Activated gamma-delta T cell (primary cell): ENCODE measurements at places on chromosomes 2 and 18.

GRCh38 chr2:110957293-110957692 lies 163.4 kb upstream of the BCL2L11 start:
- no peak for DNase-seq

DNA sequence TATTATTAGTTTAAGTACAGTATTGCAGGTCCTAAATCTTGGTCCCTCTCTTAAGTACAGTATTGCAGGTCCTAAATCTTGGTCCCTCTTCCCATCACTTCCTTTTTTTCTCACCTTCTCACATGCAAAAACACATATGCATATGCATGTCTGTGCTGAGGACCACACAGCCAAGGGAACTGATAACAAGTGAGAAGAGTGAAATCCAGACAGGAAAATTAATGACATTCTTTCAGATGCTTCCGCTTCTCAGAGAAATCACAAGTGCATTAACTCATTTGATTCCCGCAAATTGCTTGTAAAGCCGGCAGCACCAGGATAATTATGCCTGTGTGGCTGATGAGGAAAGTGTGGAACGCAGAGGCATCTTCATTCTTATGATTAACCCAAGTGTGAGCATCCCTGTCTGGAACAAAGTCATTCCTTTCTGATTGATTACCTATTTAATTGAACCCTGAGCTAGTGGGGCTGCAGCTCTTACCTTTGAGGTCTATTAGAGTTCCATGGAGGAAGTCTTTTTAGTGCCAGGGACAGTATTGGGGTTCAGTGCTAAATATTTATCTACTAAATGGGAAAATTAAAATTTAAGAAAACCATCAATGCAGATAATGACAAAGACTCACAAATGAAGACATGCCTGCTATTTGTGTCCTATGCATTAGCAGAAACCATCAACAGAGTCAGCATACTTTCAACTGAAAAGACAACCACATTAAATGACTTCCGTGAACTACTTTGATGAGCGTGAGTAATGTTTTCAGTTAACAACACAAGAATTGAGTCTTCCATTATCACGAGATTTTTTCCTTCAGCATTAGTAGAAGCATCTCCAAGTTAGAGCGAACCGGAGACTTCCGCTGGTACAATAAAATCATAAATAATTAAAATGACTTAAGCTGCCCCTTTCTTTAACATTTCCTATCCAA lies 220.4 kb upstream of the SLC35G4 start:
- DNase-seq: no peak

DNA sequence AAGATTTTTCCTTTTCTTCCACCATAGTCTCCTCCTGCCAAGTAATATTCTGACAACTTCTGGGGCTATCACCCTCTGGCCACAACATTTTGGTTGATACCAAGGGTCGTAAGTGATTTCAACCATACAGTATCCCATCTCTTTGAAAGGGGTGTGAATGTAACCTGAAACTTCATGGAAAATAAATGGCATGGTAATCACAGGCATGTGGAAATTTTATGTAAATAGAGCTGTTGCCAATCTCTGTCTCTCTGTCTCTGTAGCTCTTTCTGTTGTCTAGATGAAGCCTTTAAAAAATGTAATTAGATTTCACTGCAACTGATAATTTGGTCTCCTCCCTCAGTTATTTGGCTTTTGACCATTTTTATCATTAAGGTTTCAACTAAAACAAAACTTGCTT lies 125.6 kb upstream of the RPRM start:
- DNase-seq: no peak

- DNase-seq: no peak
These were observed 1.6 kb downstream of the KCNJ3 start for GRCh38 chr2:154700136-154700535.

GRCh38 chr2:72513011-72513410 lies 312.8 kb downstream of the EXOC6B start:
- DNase-seq: no peak

- DNase-seq: no peak
These were observed 463 bp downstream of the HS1BP3 start for GRCh38 chr2:20650393-20650876.

DNA sequence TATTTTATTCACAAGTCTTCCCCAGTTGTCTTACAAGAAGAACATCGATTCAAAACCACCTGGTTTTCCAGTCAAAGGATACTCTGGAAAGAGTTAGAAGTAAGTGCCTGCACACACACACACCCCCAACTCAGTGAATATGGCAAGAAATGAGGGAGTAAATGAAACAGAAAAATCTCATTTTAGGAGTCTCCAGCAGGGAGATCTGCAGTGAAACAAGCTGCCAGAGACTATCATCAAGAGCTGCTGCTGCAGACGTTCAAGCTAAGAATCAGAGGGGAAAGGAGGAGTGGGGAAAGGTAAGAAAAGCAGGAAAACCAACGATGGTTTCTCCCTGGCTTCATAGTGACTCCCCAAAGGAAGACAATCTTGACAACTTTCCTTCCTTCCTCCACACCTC lies 2.4 kb downstream of the ALK start:
- DNase-seq: no peak

DNA sequence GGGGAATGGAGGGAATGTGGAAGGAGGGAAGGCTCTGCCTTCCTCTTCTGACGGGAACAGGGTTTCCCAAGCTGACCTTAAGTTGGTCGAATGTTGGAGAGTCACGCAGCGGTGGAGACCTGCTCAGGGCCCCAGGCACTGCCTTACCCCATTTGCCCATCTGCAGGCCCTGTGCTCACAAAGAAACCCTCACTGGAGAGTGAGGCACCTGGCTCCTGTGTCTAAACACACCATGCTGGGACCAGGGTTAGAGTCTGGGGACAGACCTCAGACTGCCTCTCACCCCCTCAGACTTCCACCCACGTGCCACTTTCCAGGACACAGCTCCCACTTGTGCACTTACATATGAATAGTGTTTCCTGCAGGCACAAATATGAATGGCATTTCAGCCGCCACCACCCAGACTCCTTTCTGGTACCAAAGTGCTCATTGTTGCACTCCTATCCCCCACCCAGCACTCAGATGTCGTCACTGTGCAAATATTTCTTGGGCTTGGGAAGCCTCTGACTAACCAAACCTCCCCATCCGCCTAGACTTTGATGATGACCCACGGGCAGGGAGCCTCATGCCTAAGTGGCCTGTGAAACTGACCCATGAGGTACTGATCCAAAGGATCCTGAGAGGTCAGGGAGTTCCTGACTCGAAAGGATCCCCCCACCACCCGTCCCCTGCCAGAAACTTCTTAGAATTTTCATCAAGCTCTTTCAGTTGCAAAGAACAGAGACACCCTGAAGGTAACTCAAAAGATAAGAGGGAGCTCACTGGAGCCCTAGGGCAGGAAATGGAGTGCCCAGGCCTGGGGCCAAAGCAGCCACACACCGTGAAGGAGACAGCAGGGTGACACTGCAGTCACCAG lies 78.3 kb downstream of the STPG4 start:
- DNase-seq: no peak

DNA sequence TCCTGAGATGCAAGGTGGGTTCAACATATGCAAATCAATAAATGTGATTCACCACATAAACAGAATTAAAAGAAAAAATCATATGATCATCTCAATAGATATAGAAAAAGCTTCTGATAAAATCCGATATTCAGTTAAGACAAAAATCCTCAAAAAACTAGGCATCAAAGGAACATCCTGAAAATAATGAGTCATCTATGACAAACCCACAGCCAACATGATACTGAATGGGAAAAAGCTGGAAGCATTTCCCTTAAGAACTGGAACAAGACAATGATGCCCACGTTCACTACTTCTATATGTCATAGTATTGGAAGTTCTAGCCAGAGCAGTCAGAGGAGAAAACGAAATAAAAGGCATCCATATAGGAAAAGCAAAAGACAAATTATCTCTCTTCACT lies 80.4 kb downstream of the MYO3B start:
- no peak for DNase-seq

DNA sequence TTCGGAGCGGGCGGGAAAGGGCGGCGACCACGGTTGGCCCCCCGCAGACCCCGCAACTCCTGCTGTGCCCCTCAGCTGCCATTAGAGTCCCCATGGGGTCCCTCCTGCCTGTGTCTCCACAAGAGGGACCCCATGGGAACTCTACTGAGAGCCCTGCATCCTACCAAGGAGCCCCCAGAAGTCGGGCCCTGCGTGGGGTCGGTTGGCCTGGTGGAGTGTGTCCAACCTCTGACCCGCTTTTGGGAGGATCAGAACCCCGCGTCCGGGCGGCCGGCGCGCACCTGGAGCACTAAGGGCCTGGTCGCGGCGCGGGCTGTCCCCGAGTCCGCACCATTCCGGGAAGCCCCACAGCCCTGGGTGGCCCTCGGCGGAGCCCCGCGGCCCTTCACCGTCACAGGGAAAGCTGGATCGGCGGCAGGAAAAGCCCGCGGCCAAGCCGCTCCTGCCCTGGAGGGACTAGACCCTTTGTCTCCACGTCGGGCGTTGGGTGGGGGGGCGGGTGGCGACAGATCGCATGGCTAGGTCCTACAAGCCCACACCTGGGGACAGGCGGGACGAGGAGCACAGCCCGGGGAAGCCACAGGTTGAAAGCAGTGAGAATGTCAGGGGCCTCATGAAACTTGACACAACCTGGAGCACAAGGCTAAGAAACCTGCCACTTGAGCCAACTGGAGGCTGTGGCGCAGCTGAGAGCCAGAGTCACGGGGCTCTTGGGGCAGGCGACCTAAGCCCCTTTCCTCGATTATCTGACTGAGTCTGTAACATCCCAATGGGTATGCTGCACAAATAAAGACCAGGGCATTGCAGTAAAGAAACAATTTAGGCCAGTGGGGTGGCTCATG lies 11.2 kb upstream of the CXXC1 start:
- DNase-seq: no peak

DNA sequence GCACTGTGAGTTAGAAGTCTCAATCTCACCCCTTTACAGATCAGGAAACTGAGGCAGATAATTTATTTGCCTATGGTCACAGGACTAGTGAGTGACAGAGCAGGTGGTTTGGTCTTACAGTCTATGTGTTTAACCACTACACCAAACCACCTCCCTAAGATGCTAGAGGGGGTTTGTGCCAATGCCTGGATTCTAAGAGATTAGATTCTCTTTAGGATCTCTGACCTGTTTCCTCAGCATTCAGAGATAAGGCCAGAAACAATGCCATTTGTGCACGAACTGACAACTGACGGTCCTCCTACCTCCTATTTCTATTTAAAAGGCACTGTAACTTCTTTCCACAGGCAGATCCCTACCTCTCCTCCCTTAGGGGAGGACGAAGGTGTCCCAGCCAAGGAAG lies 2.3 kb upstream of the SLC20A1 start:
- no peak for DNase-seq

GRCh38 chr2:84300696-84301029 lies 158.4 kb downstream of the SUCLG1 start:
- DNase-seq: no peak

DNA sequence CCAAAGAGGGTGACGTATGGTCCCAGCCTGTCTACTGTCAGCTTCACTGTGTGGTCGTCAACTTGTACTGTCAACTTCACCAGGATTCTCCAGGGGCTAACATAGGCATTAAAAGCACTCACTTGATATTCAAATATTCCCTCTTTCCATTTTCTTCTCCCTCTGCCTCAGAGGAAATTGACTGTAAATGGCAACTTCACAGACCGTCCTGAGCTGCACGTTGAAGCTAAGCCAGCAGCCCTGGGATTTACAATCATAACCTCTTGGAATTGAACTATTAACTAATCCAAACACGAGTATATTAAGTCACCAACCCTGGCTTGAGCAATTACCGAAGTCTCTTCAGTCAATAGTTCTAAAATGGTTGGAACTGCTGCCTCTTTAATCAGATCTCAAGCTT lies 38.5 kb downstream of the SLC4A3 start:
- DNase-seq: no peak

- DNase-seq: no peak
These were observed 78.4 kb downstream of the ARHGEF4 start for GRCh38 chr2:130915149-130915548.

DNA sequence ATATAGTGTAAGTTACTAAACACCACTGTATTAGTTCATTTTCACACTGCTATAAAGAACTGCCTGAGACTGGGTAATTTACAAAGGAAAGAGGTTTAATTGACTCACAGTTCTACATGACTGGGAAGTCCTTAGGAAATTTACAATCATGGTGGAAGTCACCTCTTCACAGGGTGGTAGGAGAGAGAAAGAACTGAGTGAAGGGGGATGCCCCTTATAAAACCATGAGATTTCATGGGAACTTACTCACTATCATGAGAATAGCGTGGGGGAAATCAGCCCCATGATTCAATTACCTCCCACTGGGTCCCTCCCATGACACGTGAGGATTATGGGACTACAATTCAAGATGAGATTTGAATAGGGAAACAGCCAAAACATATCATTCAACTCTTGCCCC lies 618.0 kb downstream of the NYAP2 start:
- DNase-seq: no peak

DNA sequence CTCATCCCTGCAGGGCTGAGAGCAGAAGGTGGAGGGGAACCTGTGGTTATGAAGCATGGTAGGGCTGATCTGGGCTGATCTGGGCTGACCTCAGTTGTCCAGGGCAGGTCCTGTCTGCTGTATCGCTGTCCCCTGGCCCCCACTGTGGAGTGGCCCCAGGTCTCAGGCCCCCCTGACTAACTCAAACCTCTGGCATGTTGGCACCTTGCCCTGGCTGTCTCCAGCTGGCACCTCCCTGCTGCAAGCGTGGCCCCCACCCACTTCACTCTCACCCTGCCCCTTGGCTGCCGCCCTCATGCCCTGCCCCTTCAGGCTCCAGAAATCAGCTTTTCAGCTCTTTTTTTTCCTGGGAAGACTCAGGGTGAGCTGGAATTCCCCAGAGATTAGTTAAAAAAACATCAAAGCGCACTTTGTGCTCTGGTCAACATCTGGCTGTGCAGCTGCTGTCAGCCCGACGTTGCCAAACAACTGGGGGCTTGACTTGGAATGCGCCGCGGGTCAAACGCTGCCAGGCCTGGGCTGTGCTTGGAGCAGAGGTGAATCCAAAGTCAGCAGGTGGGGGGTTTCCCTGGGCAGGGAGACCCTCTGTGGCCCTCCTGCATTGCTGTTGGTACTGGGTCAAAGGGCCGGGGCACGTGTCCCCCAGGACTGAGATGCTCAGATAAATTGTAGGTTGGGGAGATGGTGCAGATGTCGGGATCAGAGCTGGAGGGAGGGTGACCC lies 173.8 kb upstream of the HDAC4 start:
- no peak for DNase-seq

- no peak for DNase-seq
These were observed 987 bp upstream of the DLX1 start for GRCh38 chr2:172084395-172084644.

- no peak for DNase-seq
These were observed 21.7 kb upstream of the MEP1B start for GRCh38 chr18:32167980-32168730.

GRCh38 chr2:138071720-138072719 lies 107.7 kb downstream of the HNMT start:
- DNase-seq: no peak
